Stimulated activated CD4-positive, alpha-beta T cell treated with anti-CD3 and anti-CD28 coated beads, Interleukin-2, amount 100 ng/mL, for 24 hours (primary cell): ENCODE measurements at places on chromosomes 3 and 15.

DNA sequence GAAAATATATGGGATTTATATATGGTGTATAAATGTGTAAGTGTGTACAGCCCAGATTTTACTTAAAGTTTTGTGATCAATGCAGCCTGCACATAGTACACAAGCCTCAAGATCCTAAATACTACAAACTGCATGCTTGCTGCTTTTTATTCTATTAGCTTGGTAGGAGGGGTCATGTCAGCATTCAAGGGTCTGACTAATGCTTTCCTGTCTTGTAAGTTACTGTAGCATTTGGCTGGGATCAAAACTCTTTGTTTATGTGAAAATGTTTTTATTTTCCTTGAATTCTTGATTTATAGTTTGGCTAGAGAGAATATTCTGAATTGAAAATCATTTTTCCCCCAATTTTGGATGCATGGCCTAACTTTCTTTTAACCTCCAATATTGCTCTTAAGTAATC lies 370.9 kb downstream of the NSUN3 start:
- DNase-seq = no peak

- no peak for DNase-seq
These were observed 766.3 kb downstream of the TBL1XR1 start for GRCh38 chr3:176431038-176431418.

DNA sequence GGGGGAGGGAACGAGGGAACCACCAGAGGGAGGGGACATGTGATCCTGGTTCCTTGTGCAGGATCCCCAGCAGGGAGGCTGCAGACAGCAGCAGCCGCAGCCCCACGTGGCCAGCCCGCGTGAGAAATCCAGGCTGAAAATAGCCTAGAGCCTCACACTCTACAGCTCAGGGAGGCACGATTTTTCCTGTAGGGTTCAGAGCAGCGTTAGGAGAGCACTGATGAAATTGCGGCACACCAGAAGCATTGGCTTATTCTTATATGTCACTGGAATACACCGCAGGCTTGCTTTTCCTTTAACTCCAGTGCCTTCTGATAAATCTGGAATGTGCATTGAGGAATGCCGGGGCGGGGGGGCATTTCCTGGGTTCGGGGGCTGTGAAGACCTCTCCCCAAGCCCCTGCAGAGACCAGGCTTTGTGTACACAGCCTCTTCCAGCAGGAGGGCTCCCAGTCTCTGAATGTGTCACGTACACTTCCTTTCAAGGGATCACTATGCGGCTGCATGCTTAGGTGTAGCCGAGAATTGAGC lies 193.0 kb downstream of the ATP10A start:
- DNase-seq = no peak

GRCh38 chr3:165103616-165104015 lies 25.3 kb upstream of the SI start:
- no peak for DNase-seq

- no peak for DNase-seq
These were observed 33.3 kb upstream of the TUBGCP5 start for GRCh38 chr15:23072633-23073032.

- peak; percentile 26 for DNase-seq
These were observed 72.7 kb downstream of the IL1RAP start for GRCh38 chr3:190586631-190587011.

DNA sequence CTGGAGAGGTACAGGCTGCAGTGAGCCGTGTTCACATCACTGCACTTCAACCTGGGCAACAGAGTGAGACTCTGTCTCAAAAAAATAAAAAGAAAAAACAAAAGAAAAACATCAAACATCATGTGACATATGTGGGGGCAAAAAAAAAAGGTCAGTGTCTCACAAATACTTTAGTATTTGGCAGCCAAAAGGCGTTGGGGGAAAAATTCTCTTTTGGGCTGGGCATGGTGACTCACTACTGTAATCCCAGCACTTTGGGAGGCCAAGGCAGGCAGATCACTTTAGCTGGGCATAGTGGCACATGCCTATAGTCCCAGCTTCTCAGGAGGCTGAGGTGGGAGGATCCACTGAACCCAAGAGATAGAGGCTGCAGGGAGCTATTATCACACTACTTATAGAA lies 47.6 kb downstream of the TMCC1 start:
- no peak for DNase-seq

DNA sequence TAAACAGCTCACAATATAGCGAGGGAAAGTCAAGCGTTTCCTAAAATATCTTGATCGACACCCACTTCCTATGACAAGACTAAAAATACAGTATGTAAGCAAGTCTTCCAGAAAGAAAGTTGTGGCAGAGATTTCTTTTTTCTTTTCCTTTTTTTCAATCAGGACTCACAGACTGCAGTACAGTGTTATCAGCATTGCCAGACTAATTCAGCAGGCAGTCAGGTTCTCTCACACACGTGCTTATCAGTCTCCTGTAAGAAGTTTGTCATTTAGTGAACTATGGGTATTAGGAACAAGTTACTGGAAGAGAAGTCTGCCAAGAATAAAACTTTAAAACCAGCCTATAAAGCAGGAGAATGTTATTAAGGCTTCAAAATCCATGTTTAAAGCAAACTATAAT lies 32.8 kb upstream of the ZNF385D start:
- no peak for DNase-seq

- no peak for DNase-seq
These were observed 152.3 kb downstream of the GABRG3 start for GRCh38 chr15:27123291-27123690.

- no peak for DNase-seq
These were observed 2.0 kb upstream of the CEMIP start for GRCh38 chr15:80777137-80777536.

DNA sequence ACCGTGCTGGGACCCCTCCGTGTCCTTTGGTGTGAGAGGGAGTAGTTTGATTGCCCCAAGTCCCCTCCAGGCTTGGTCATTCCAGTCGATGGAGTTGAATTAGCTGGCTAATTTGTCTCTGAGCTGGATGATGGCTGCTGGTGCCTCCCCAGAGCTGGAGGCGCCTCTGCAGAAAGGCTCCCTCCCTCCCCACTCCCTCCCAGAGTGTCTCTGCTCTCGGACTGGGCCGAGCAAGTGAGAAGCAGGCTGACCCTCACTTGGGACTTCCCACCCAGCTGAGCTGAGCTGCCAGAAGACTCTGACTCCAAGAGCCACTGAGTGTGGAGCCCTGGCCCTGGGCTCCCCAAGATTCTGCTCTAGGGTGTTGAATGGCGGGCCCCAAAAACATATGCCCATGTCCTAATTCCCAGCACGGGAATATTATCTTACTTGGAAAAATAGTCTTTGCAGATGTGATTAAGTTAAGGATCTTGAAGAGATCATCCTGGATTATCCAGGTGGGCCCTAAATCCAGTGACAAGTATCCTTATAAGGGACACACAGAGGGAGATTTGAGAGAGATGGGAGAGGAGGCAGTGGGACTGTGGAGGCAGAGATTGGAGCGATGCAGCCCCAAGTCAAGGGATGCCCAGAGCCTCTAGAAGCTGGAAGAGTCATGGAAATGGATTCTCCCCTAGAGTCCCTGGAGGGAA lies 60.7 kb upstream of the TLE3 start:
- no peak for DNase-seq

- no peak for DNase-seq
These were observed 21.2 kb downstream of the KATNBL1 start for GRCh38 chr15:34188711-34189110.

GRCh38 chr15:53256043-53256442 lies 465.9 kb upstream of the ONECUT1 start:
- DNase-seq = no peak

GRCh38 chr15:64634576-64635498 lies 140.6 kb downstream of the RBPMS2 start:
- DNase-seq = no peak

- DNase-seq = no peak
These were observed 166.0 kb upstream of the SATB1 start for GRCh38 chr3:18591120-18591519.

- no peak for DNase-seq
These were observed 4.4 kb downstream of the AADAC start for GRCh38 chr3:151818361-151818760.

DNA sequence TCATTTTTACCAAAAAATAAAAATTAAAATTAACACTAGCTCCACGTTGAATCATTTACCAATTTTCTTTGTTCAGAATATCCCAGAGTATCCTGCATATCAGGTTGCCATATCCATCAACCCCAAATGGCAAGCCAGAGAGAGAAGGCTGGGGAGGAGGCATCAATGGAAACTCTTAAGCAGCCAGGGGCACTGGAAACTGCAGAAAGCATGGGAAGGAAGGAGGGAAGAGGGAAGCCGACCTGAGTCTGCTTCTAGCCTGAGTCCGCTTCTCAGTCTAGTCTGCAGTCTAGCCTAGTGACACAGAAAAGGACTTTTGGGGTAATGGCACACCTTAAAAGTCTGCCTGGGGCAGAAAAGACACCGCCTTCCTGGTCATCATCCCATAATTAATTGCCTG lies 1.6 kb upstream of the MTHFS start:
- no peak for DNase-seq

DNA sequence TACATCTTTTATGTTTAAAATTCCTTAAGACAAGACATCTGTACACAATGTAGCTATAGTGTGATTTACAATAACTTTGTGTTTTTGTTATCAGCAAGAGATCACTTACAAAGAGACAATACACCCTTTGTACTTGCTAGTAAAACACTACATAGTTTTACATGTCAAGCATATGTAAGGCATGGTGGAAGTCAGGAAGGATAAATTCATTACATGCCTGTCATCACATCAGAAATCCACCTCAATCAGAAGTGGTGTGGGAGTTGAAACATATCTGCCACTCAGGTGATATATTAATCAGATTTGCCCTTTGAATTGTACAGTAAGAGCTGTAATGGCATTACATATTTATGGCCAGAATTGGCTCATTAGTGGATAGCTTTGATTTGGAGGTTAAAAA lies 95.5 kb downstream of the MBNL1 start:
- no peak for DNase-seq

GRCh38 chr3:138782755-138783154 lies 52.0 kb downstream of the PIK3CB start:
- no peak for DNase-seq

GRCh38 chr3:10292505-10293419 lies at the start of gene GHRL:
GHRL (minus strand) TSS chr3:10292947; CDS start chr3:10290180, 2,767 bp downstream.
- no peak for DNase-seq

DNA sequence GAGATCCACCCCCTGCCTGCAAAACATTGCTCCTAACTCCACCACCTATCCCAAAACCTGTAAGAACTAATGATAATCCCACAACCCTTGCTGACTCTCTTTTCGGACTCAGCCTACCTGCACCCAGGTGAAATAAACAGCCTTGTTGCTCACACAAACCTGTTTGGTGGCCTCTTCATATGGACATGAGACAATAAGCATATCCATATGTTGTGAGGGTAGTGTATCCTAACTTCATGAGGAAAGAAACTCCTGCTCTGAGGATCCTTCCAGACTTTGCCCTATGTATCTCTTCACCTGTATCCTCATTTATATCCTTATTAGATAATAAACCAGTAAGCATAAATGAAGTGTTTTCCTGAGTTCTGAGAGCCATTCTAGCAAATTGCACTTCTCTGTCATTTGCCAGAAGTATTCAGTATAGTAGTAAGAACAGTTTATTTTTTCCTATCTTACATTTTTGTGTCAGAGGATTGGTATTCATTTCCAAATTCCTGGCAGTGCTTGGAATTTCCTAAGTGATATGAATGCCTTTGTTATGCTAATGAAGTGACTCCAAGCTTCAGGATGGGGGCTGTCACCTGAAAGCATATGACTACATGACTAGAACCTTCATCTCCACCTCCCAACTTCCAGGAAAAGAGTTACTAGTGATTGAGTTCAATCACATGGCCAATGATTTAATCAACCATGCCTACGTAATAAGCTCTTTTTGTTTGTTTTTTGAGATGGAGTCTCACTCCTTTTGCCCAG lies 30.2 kb downstream of the TTBK2 start:
- no peak for DNase-seq

DNA sequence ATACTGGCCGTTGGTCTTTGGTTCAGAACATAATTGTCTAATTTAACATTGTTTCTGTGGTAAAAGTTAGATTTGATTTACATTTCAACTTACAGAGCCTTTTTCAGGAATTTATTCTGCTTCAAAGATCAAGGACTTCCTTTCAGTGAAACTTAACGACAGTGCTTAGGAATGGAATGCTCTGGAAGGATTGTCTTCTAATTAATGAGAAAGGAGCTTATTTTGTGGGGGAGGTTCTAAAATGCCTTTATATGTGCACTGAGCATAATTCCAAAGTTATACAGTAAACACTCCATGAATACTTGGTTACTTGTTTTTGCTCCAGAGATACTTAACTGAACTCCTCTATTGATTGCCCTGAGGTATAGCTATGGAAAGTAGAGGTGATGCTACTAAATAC lies 75.7 kb downstream of the CACNA1D start:
- DNase-seq = no peak

- no peak for DNase-seq
These were observed 401.5 kb upstream of the GOLIM4 start for GRCh38 chr3:168497183-168497582.

DNA sequence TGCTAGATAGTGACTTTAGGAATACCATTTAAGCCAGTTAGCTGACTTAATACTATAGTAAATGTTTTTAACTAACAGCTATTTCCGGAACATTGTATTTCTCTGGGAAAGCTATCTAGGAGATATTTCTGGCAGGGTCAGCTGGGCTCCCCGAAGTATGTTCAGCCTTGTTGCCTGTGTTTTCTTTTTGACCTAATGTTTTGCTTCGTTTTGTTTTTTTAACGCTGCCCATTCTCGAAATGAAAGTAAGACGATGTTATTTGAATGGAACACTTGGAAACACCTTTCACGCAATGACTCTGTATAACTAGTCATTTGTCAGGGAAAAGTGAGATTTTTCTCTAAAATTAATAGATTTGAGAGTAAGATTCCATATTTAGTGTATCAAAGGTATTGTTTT lies 702.9 kb upstream of the NAALADL2 start:
- DNase-seq = no peak

DNA sequence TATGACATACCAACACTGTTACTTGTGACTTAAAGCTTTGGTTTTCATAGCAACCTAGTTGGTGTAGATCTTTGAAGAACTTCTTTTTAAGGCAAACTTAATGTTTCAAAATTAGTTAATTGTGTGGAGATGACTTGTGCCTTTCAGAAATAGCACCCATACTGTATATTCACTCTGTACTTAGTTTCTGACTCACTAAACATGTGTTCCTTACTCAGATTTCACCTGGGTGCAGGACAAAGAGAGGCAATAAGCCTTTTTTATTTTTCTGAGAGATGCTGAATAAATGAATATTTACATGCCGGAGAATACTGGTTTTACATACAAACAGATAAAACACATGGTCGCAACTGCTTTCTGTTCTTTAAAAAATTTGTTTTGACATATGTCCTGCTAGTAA lies 44.8 kb downstream of the SLC25A26 start:
- no peak for DNase-seq

- no peak for DNase-seq
These were observed at the start of gene GJD2 for GRCh38 chr15:34754674-34755418. GJD2 (minus strand) TSS chr15:34754998; CDS start chr15:34754488, 510 bp downstream.
